ENCODE measurements at places on chromosomes 5 and 9.
A peak's percentile ranks its signal among the peaks of the same experiment; 100 is the strongest.

GRCh38 chr9:116953271-116953670 is 266.2 kb downstream of the TRIM32 start:
- no peak for DNase-seq

GRCh38 chr9:99199938-99200539 is 21.7 kb downstream of the ALG2 start:
- DNase-seq = no peak

DNA sequence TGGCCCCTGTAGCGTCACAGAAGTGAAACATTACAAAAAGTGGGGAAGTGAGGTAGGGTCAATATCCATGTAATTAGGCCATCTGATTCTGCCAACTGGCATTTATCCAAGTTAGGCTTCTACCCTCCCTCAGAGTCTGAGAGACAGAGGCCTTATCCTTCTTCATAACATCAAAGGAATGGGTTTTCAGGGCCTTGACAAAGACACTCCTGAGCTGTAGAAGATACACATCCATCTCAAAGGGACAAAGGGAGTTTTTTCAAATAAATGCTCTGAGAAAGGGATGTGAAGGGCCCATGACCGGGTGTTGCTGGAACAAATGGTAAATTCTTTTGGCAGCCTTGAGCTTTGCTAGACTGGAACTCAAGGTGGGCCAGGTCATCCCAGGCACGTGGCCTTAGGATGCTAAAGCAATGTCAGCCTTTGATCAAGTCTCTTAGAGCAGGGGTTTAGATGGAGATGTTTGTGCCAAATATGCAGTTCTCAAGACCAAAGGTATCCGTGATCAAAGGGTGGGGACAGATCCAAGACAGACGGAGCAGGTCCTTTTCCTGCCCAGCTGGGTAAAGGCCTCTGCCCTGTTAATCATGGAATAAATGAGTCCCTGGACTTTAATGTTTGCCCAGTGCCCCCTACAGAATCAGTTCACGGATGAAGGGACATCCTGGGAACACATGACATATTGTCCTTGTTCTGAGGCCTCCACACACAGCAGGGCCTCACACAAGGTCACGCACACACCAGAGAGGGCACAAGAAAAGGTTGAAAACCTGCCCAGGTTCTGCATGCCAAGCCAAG is 10.0 kb upstream of the FAM169A start:
- DNase-seq = no peak

- DNase-seq = peak; percentile 43
Observed at GRCh38 chr5:154284433-154284832, 93.9 kb downstream of the GALNT10 start.

- no peak for DNase-seq
Observed at GRCh38 chr5:150398722-150399523, 13.8 kb downstream of the CD74 start.

DNA sequence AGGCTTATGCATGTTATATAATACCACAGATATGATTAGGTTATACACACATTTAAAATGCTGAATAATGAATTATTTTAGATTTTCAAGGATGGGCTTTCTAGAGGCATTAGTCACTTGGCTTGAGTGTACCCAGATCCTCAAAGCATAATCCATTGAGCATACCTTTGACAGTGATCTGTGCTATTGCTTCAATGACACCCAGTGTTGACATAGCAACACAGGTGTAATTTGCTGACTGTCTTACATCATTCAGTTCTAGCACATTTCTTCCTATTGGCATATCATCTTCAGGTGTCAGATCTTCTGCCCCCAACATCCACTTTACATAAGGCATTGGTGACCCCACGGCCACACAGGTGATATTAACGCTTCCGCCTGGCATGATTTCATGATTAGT is 721.5 kb upstream of the DMAC1 start:
- DNase-seq = no peak

DNA sequence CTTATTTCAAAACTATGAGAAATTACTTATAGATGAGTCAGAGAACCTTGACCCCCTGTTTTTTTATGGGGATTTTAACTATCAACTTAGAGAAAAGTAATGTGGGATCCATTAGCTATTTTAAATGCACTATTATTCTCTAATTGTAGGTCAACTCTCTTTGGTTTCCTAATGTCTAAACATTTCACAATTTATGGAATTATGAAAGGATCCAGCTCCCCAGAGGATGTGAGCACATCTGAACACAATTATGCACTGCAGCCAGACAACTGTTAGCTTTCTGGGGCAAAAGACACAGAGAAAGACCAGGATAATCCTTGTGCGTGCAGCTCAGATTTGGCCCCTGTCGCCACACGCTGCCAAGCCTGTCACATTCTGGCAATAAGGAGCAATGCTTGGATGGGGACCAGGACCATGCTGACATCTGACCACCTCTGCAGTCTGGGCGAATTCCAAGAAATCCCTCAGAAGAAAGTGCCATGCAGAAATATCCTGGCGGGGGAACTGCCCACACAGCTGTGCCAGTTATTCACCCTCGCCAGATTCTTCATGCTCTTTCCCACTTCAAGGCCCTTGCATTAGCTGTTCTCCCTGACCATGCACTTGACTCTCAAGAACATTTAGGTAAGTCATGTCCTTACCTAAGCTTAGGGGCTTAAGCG is 22.2 kb upstream of the CMBL start:
- no peak for DNase-seq

GRCh38 chr9:136494531-136495215 is 11.8 kb upstream of the SEC16A start:
- no peak for DNase-seq

DNA sequence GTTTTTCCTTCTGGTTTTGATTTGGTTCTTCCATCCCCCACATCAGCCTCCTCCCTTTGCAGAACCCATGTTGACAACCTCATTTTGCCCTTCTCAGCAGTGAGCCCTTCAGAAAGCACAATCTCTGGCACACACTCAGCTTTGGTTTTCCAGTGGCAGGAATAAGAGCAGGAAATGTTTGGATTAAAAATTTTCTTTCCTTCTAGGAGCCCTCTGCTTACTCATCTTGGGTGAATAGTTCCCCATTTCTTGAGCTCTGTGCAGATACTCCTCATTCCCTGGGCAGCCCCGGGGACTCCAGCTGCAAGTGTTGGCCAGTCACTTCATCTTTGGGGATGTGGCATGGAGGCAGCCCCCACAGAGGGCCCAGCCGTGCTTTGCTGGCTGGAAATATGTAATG is 170.5 kb downstream of the NR3C1 start:
- no peak for DNase-seq

DNA sequence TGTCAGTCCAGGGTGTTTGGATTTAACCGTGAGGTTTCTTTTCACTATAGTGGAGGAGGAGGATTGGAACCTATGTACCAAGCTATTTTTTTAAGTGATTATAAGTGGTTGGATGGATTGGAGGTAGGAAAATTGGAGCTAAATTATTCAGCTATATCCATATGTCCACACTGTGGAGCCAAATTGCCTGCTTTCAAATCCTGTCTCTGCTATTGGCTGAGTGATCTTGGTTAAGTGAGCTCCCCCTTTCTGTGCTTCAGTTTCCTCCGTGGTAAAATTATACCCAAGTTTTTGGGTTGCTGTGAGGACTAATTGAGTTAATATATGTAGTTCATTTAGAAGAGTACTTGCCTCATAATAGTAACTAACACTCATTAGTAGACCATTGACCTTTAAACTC is 2.5 kb downstream of the CENPP start:
- DNase-seq = no peak

DNA sequence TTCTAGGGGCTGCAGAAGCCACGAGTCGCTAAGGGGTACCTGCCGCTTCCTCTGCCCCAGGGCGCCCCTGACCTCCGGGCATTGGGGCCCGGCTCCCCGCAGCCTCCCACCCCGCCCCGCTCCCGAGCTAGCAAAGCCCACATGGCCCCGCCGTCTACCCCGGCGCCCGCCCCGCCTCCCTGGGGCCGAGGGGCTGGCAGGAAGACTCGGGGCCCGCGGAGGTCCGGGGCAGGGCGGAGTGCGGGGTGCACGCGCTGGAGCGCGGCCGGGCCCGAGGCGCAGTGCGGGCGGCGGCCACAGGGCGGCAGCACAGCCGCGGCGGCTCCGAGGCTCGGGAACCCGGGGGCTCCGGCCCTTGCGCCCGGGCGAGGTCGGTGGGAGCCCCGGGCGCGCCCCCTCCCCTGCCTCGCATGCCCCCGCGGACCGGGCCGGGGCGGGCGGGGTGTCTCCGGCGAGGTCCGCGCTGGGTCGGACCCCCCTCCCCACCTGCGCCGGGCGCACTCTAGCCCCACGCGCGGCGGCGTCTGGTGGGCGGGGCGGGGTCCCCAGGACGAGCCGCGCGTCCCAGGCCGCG is 6.7 kb downstream of the NRARP start:
- no peak for DNase-seq

GRCh38 chr5:62263401-62263800 is 42.6 kb upstream of the KIF2A start:
- no peak for DNase-seq

DNA sequence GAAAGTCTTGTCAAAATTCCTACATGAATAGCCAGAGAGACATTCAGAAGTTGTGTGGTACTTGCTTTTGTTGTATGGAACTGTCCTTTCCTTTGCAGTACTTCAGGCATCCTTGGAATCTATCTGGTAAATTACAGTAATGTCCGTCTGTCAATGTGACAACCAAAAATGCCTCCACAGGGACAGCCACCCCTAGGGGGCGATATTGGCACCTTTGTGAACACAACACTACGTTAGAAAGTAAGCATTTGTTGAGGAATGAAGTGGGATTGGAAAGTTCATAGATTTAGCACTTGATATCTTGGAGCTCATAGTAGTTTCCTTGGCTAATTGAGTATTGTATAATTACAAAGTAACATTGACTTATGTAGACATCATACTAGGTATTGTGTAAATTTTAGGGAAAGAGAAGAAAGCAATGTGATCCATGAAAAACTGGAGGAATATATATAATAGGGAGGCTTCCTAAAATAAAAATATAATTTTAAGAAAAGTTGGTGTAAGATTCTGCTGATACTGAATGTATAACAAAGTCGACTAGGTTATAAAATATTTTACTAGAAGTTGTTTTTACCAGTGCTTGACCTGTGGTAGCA is 32.7 kb downstream of the TMEFF1 start:
- peak; percentile 25 for DNase-seq

DNA sequence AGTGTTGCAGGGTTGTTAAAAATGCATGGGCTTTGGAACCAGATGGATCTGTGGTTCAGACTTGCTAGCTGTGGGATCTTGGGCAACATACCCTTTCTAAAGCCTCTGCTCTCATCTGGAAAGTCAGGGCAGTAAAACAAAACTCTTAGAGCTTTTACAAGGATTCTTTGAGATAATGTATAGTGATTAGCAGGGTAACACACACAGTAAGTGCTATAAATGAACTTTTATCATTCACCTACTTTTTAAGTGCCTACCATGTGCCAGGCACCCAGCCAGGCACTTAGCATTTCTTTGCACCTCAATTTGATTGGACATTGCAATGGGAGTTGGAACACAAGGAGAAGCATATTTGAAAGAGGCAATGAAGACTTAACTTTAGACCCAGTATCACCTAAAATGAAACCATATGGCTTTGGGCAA is 208.6 kb upstream of the PAPPA start:
- DNase-seq = no peak

- DNase-seq = no peak
Observed at GRCh38 chr5:78065663-78066062, 228.8 kb downstream of the AP3B1 start.

- no peak for DNase-seq
Observed at GRCh38 chr9:137042751-137043727, 2.9 kb downstream of the NPDC1 start.

- no peak for DNase-seq
Observed at GRCh38 chr9:101117161-101117560, 88.6 kb downstream of the PLPPR1 start.

- DNase-seq = no peak
Observed at GRCh38 chr5:167725741-167726140, 565.7 kb upstream of the WWC1 start.

- DNase-seq = no peak
Observed at GRCh38 chr9:79129865-79130480, 441.8 kb upstream of the TLE4 start.

DNA sequence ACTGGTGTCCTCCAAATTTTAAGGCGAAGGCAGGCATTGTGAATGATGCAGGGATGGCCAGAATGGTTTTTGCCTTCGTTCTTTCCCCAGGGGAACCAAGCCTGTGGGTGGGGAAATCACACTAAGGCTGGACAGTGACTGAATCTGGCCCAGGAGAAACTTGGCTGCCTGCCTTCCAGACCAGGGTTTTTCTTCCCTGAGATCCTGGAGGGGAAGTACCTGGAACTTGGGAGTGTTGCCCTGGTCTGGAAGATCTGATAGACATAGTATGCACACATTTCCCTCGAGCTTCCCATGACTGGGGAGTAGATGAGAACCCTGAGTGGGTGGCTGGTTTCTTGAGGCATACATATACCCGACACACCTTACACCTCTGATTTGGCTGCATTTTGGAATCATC is 664 bp upstream of the IL11RA start:
- DNase-seq = no peak

- no peak for DNase-seq
Observed at GRCh38 chr9:14304259-14304658, 9.7 kb downstream of the NFIB start.

GRCh38 chr5:44885903-44886302 is 77.2 kb downstream of the MRPS30 start:
- DNase-seq = peak; percentile 7

DNA sequence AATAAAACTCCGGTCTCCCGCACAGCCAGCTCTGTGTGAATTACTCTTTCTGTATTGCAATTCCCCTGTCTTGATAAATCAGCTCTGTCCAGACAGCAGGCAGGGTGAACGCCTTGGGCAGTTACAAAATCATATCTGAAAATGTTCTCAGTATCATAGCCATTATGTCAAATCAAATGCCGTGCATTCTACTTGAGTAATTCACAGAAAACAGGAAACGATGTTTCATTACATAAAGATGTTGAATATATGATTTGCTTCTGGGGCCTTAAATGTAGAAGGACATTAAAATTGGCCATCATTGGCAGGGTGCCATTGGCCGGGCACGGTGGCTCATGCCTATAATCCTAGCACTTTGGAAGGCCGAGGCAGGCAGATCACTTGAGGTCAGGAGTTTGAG is 8.5 kb downstream of the POLR3G start:
- no peak for DNase-seq

DNA sequence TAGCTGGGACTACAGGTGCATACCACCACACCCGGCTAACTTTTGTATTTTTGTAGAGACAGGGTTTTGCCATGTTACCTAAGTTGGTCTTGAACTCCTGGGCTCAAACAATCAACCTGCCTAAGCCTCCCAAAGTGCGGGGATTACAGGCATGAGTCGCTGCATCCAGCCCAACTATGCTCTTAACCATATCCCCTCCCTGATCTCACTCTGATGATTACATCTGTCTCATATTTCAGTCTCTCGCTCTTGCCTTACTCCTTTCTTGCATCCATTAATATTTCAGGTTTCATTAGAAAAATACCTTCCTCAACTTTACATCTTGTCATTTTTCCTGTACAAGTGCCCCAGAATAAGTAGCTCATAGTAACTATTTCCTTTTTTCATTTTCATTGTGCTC is 61.0 kb upstream of the BASP1 start:
- DNase-seq = no peak

- DNase-seq = no peak
Observed at GRCh38 chr9:85432599-85432998, 309.2 kb downstream of the AGTPBP1 start.

- peak; percentile 41 for DNase-seq
Observed at GRCh38 chr5:169416583-169417196, 115.8 kb upstream of the SLIT3 start.

GRCh38 chr5:146466521-146467349 is 19.6 kb downstream of the TCERG1 start:
- DNase-seq = no peak

GRCh38 chr5:173762930-173763329 is 125.2 kb upstream of the CPEB4 start:
- DNase-seq = no peak

GRCh38 chr5:34622098-34622400 is 34.1 kb upstream of the RAI14 start:
- DNase-seq = no peak

- no peak for DNase-seq
Observed at GRCh38 chr5:83467371-83468035, 4.0 kb upstream of the VCAN start.

All from GM12864 (cell line).